ENCODE measurements at places on chromosomes 3 and 15.

DNA sequence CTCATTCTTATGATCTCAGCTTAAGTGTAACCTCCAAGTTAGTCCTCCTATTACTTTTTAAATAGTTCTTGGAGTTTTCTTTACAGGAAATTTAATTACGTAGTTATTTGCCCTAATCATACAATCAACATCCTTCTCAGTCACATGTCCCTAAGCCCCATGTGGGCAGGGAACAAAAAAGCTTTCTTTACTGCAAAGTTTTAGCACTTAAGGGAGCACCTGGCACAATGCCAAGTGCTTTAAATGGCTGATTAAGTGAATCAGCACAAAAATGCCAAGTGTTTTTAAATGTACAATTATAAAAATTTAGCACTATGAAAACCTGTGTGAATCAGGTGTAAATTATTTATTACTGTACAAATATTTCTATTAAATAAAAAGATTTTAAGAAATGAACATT lies 445.3 kb downstream of the C3orf38 start:
- no peak for DNase-seq

DNA sequence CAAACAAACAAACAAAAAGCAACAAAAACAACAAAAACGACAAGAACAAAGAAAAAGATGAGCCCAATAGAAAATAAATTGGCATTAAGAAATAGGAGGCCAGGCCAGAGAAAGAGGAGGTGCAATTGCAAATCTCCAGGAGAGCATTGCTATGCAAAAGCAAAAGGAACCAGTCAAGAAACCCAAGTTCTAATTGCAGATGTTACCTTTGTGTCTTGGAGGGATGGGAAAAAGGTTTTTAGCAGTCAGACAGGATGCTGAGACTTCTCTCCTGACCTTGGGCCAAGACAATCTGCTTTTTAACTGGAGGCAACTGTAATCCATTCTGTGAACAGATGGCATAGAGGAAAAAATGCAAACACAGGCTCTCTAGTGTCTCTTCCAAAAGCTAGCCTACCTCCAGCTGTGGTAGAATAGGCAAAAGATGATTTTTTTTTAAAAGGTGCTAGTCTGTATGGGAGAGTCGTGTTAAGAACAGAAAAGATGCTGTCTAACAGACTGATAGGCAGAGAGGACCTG lies 56.4 kb downstream of the LSAMP start:
- DNase-seq = no peak

GRCh38 chr15:35560258-35560657 lies 14.3 kb upstream of the DPH6 start:
- no peak for DNase-seq

GRCh38 chr3:189982321-189982945 lies 138.3 kb downstream of the P3H2 start:
- DNase-seq = no peak

- DNase-seq = no peak
Measured at GRCh38 chr3:149390294-149390693, 12.8 kb upstream of the TM4SF1 start.

GRCh38 chr15:94322141-94322540 lies 90.8 kb downstream of the MCTP2 start:
- no peak for DNase-seq

- no peak for DNase-seq
Measured at GRCh38 chr3:12286504-12286903, 2.4 kb upstream of the PPARG start.

- no peak for DNase-seq
Measured at GRCh38 chr3:52452570-52453221, 1.1 kb downstream of the TNNC1 start.

DNA sequence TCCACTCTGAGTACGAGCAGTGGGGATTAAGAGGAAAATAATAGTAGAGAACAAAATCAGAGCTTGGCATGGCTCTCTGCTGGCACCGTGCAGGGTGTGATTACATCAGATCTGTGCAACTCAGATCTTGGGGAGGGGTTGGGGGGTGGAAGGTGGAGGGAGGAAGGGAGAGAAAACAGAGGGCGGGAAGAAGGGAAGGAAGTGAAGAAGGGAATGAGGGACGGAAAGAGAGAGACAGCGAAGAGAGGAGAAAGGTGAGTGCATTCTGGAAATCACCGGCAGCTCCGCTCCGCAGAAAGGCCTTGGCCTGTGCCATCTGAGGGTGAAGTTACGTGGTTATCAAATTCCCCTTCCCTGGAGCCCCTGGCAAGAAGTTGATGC lies 31.0 kb upstream of the ADAMTS17 start:
- DNase-seq = no peak

GRCh38 chr15:60508442-60508841 lies 29.5 kb upstream of the ICE2 start:
- no peak for DNase-seq

DNA sequence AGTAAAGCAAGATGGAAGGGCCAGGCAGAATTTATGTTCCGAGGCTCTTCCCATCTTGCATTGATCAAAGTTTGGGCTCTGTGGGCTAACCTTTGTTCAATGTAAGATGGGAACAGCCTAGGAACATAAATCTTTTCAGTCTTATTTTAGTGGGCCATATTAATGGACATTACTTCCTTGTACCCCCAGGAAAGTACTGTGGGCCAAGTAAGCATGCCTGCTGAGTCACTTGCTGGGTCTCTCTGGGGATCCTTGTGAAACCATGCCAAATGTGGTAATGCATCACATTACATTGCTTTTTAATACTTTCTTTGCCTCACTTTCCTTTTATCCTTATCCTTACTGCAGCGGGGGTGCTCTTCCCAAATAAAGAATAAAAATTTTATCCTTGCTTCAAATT lies 349.5 kb upstream of the POU1F1 start:
- no peak for DNase-seq

GRCh38 chr3:57889807-57890206 lies 118.4 kb upstream of the FLNB start:
- DNase-seq = no peak

- DNase-seq = no peak
Measured at GRCh38 chr3:190414297-190414696, 26.3 kb downstream of the CLDN16 start.

DNA sequence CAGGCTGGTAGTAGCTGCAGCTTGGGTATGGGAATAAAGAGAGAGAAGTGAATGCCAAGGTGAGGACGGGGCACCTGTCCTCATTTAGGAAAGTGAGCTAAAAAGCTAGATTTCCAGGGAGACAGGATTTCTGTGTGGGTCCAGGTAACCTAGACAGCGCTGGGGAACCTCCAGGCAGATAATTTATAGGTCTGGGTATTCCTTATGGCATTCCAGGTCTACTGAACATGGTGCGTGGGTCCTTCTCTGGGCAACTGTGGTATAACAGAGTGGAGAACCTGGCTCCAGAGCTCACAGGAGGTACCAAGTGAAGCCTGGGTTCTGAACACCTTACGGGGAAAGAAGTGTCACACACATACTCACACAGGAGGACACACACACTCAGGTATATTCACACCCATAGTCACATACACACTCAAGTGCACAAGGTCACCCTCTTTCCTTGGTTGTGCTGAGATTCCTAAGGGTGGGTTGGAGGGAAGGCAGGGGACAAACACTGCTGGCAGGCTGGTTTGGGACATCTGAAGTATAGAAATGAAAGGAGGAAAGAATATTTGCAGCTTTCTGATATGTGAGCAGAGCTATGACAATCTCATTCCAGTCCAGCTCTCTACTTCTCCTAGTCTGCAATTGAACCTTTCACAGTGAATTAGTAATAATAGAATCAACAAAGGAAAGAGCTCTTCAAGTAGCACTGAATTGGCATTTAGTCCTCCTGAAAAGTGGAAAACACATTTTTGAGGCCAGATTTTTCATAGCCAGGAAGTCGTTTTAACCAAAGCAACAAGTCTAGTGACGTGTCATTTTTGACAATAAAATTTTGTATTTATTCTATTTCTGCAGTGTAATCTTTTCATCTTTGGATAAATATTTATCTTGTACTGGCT lies 37.4 kb upstream of the ITGA11 start:
- no peak for DNase-seq

DNA sequence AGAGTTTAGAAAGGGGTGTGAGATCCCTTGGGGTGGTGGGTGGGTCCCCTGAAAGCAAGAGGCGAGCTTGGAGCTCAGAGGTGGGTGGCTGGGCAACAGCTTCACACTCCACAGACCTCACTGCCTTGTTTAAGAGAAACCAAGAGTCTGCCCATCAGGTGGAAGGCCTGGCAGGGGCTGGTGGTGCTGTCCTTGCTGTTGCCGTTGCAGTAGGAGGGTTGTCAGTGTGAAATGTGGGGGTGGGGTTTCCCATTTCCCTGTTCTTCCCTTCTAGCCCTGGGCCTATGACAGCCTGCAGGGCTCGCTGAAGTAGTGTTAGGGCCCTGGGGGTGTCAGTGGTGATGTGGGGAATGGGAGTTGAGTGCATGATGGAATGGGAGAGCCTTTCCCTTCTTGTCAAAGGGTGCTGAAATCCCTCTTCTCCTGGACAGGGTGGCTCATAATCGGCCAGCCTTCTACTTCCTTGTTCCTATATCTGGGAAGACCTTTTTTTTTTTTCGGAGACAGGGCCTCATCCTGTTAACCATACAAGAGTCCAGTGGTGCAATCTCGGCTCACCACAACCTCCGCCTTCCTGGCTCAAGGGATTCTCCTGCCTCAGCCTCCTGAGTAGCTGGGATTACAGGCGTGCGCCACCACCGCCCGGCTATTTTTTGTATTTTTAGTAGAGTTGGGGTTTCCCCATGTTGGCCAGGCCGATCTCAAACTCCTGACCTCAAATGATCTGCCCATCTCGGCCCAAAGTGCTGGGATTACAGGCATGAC lies 4.3 kb downstream of the PLEKHO2 start:
- DNase-seq = no peak

- no peak for DNase-seq
Measured at GRCh38 chr3:128237348-128238183, 84.3 kb downstream of the EEFSEC start.

DNA sequence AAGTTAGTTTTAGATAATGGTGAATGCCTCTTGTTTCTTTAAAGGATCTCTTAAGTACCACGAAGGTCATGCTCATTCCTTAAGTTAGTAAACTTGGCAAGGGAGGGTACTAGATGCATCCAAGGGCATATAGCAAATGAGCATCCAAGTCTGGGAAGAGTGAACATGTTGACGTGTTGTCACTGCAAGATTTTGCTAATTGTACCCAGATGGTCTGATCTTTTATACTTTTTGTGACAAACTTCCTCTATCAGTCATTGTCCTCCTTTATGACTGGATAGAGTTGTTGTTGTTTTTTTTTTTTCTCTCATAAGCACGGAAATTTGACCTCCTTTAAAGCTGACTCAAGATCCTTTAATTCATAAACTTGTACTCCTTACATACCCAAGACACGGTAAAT lies 121.3 kb downstream of the CHST2 start:
- DNase-seq = no peak

DNA sequence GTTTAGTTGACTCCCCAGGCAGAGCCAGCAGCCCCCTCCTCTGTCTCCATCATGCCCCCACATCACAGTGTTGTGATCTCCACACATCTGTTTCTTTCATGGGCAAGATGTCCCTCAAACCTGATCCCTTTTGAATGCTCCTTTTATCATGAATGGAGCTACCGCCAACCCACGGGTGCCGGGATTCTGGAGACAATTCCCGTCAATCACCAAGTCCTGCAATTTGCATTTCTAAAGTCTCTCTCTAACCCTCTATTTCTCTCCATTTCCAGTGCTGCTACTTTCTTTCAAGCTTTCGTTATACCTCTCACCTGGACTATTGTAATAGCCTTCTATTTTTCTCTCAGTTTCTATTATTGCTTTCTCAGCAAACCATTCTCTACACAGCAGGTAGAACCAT lies 89.7 kb upstream of the CCNL1 start:
- no peak for DNase-seq

DNA sequence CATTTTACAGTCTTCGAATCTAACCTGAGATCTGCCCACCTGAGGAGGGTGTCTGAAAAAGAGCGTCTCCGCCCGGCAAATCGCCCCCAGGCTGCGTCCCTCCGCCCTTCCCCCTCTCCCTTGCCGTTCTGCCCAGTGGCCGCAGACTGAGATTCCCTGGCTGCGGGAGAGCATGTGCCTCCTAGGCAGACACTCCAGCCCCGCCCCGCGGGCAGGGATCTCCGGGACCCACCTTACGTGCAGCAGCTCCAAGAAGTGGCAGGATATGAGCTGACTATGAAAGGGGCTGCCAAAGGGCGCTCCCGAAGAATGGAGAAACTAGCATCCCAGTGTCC lies 2.7 kb upstream of the WNT5A start:
- DNase-seq = no peak

DNA sequence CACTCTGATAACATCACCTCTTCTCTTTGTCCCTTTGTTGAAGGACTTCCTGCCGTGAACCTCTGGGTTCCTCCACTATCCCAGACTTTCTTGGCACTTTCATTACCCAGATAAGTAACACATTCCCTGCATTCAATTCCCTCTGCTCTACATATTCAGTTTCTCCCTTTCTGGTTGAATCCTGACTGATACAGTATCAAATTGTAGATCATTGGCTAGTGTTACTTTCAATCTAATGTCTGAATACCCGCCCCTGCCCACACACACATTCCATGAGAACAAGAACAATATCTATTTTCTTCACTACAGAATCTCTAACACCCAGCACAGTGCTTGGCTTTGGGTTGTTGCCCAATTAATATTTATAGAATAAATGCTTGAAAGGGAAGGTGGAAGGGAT lies 163.5 kb downstream of the ABHD5 start:
- DNase-seq = no peak

DNA sequence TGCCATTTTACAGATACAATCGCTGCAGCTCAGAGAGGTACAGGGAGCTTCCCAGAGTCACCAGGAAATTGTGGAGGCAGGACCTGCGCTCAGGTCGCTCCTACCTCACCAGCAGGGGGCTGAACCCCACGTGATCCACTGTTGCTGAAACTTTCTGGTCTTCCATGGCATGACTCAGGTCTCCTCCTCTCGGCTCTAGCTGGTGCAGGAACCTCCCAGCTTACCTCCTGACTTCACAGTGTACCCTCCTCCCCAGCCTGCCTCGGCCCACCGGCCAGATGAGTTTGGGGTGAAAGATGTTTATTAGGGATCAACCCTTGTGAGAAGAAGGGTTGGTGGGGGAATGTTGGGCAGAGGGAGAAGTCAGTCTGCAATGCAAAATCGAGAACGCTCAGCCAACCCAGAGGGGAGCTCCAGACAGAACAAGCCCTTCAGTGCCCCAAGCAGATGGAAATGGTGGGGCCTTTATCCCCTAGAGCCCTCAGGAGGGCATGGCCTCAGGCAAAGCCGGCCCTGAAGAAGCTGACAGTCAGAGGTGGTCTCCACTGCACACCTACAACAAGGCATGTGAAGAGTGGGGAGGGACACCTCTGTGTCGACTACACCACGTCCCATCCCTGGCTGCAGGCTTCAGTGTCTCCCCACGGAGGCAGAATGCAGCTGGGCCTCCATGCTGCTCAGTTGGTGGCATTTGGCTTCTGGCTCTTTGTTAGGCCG lies 118.6 kb upstream of the PRR20G start:
- DNase-seq = no peak

- DNase-seq = peak; percentile 55
Measured at GRCh38 chr3:14142567-14143270, 17.9 kb downstream of the TMEM43 start.

DNA sequence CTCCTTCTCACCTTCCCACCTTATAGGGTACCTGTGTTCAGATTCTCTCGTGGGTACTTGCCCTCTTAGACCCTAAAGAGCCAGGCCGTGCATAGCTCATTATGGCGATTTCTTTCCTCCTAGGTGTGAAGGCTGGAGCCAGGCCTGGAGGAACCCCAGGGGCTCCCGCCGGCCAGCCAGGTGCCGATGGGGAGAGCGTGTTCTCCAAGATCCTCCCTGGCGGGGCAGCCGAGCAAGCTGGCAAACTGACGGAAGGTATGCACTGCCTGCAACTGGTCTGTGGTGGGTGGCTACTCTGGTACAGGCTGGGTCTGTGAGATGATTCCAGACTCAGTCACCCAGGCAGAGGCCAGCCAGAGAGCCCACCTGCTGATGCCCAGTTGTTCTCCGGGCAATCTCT lies 9.9 kb upstream of the APEH start:
- DNase-seq = no peak

- DNase-seq = no peak
Measured at GRCh38 chr15:71468715-71469114, 341.6 kb upstream of the NR2E3 start.
